Nephron progenitor cell (in vitro differentiated cells): ENCODE measurements at places on chromosomes 3 and 15.

DNA sequence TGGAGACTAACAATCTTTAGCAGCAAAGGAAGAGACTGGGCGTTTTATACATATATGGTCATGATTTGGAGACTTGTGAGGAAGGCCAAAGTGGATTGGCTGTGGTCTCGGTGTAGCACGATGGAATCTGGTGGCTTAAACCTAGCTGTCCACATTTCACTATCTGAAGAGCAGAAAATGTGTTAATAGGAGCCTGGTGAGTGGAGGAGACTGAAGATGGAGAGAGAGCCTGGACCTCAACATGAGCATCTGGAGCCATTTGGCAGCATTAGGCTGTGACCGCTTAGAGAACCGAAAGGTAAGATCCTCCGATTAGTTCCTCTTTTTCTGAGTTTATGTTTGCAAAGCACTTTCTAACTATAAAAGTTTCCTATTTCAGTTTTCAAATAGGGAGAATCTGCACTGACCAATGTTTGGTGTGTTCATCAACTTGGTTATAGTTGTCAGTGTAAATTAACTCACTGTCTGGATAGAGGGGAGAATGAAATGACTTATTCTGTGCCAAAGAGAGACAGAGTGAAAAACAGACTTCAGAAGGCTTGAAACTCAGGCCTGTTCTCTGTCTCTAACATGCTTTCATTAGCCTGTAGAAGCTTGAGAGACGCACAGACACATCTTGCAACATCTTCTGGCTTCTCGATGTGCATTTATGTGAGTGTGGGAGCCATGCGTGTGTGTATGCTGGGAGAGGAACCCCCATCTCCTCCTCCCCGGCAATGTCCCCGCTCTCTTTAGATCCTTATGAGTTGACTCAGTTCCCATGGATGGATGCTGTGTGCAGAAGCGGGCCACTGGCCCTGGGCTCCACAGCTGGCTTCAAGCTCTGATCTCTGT lies 244.7 kb upstream of the TBL1XR1 start:
- DNase-seq, result no peak

DNA sequence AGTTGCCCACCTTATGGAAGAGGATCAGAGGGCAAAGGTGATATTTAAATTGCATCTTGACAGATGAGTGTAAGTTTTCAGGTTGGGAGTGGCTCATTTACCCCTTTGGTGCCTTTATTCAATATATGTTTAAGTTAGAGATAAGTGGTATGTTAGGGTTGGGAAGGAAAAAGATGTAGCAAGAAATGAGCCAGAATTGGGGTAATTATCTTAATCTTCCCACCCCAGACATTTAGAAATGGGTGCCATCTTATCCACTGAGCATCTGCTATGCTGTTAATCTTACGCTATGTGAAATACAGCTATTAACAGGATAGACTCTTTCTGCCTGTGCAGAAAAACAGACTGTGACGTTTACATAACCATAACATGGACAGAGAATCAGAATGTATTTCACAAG lies 6.3 kb downstream of the CMTM7 start:
- DNase-seq, result no peak

- peak; percentile 61 for DNase-seq
Observed at GRCh38 chr3:11570251-11570650, 73.5 kb downstream of the VGLL4 start.

- DNase-seq, result no peak
Observed at GRCh38 chr3:59717679-59718205, 667.9 kb upstream of the CFAP20DC start.

DNA sequence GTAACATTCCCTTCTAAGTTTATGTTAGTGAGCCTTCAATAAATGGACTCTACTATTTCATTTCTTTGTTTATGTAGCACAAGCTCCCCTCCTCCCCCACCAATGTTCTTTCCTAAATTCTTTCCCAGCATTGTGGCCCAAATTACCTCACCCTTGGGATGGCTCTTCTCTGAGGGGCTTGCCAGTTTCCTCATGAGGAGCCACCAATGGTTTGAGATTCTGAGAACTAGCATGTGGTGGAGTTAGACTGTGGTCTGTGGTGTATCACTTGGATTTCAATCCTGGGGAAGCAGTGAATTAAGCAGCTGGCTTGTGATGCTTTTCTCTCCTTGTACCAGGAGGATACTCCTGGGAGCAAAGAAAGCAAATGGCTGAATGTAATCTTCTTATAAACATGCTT lies 50.0 kb upstream of the NPHP3 start:
- DNase-seq, result no peak

DNA sequence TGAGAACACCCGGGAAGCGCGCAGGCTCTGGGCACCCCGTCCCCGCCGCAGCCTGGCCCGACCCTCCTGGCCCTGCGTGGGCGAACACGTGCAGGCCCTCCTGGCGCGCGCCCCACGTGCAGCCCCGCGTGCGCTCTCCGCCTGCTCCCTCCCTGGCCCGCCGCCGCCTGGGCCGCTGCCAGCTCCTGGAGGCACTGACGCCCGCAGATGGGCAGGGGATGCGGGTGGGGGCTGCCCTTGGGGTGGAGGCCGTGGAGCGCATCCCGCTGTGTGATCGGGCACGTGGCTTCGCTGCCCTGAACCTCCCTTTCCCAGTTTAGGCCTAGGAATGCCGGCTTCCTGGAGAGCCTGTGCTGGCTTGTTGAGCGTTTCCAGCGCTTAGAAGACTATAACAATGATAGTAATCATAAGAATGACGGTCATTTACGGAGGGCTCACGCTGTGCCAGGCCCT lies 104.6 kb upstream of the SLC6A6 start:
- DNase-seq, result no peak
